Sigmoid colon (tissue), 7 donors: ENCODE measurements at places on chromosomes 7 and 10. TPM values are rescaled to one million over a fixed set of nuclear protein-coding genes. Genes with fewer than 3 reads are reported as not detected.

- DNase-seq, result no peak
Observed at GRCh38 chr7:131525820-131526219, 30.6 kb downstream of the PODXL start.

DNA sequence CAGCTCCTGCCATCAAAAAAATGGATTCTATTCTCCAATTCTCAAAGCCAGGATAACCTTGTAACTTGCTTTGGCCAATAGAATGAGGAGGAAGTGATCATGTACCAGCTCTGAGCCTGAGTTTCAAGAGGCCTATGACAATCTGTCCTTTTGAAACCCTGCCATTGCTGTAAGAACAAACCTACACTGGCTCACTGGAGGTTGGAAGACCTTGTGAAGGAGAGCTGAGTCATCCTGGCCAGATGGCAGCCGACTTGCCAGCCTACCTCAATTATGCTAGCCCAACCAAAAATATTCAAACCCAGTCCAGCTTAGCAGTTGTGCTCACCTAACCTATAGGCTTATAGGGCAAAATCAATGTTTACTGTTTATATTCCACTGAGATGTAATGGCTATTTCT is 93.0 kb downstream of the HGF start:
- DNase-seq, result no peak

DNA sequence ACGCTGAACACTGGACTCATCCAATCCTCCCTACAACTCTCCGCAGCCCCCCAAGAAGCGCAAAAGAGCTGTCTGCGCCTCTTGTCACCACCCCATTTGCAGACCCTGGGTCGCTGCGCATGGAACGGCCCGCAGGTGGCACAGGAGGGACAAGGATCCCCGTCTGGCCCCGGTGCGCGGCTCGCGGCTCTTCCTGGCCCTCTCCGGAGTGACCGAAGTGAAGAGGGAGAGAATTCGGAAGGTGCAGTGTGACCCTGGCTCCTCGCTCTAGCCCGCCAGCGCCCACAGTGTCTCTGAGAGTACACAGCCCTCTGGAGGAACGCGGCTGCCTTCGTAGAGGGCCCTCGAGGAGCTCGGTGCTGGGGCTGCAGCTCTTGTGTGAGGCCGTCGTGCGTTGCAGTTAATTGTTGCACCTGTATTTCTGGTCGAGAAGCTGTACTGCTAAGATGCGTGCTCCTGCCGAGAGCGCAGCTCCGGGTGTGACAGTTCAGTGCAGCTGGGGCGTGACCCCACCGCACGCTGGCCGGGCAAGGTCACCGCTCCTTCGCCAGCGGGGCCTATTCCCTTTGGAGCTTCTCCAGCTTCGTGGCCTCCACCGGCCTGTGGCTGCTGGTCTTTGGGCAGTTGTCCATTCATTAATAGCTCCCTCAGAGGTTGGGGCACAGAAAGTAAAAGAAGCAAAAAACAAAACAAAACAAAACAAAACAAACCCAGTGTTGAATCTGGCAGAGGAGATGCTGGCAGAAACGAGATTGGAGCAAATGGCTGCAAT is 119.0 kb downstream of the SEC23IP start:
- DNase-seq, result no peak

DNA sequence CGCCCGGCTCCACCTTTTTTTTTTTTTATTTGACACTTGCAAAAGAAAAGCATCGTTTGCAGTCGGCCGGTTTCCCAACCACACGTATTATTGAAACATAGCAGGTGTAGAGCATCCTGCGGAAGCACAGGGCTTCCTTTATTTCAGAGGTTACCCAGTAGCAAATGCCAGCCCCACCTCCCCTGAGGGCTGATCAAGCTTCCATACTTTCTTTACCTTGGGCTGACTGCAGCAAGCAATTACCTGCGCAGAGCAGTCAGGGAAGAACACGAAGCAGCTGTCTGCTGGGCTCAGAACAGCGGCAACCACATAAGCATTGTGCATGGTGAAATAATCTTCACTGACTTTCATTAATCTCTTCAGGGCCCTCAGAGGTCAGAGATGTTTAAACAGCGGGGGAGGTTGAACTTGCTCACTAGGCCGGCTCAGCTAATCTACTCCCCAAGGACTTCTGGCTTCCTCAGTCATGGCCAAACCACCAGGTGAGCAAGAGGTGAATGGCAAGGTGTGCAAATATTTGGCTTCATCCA is 784.7 kb upstream of the AUTS2 start:
- no peak for DNase-seq

GRCh38 chr10:123614888-123615287 is 51.3 kb upstream of the GPR26 start:
- no peak for DNase-seq

DNA sequence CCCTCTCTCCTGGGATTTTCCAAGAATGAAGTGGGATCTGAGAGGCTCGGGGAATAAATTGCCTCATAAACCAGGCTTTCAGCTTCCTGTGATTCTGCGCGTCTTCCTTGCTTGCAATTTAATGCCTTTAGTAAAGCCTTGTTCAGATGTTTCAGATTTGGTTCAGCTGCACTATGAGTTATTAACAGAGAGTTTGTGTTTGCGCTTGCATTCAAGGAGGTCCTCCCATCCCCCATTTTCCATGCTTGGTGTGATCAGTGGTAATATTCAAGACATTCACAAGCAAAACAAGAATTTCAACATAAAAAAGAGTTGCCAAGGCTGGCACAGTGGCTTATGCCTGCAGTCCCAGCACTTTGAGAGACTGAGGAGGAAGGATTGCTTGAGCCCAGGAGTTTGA is 1068.9 kb downstream of the TYW1 start:
- no peak for DNase-seq

- DNase-seq, result no peak
Observed at GRCh38 chr10:91341686-91342085, 68.5 kb upstream of the HECTD2 start.

GRCh38 chr7:19413443-19413965 is 268.3 kb upstream of the FERD3L start:
- no peak for DNase-seq

GRCh38 chr10:69961881-69962745 is 90.5 kb upstream of the MACROH2A2 start:
- DNase-seq, result no peak

GRCh38 chr10:34102893-34103506 is 712.1 kb downstream of the PARD3 start:
- DNase-seq, result no peak

DNA sequence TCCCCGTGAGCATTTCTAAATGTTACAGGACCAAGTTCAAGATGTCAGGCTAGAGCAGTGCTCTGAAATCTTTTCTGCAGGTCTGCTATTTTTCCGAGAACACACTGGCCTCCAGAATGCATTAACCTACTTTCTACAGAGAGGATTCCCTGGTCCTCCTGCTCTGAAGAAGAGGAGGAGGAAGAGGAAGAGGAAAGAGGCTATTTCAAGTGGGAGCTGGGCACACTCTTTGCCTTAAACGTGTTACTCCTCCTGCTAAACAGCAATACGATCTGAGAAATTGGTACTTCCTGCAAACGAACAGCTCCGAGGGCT is 157.4 kb downstream of the FRMD4A start:
- DNase-seq, result no peak

- no peak for DNase-seq
Observed at GRCh38 chr7:51040787-51041186, 258.1 kb upstream of the GRB10 start.

- no peak for DNase-seq
Observed at GRCh38 chr7:93238748-93239147, 6.6 kb downstream of the VPS50 start.

DNA sequence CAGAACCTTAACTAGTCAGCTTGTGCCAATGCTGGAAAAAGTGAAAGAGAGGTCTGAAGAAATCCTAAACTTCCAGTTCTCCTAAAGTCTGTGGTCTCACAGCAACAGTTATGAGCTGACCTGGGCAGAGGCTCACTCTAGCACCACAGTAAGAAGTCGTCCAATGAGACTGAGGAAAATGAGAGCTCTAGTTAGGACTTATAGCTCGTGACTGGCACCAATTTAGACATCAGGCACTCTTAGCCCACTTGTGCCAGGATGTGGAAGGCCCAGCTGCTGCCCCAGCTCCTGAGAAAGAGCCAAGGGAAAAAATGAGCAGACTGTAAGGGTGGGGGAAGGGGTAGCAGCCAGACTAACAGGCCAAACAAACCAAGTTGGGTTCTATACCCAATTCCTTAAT is 7.6 kb downstream of the MMS19 start:
- DNase-seq, result no peak

DNA sequence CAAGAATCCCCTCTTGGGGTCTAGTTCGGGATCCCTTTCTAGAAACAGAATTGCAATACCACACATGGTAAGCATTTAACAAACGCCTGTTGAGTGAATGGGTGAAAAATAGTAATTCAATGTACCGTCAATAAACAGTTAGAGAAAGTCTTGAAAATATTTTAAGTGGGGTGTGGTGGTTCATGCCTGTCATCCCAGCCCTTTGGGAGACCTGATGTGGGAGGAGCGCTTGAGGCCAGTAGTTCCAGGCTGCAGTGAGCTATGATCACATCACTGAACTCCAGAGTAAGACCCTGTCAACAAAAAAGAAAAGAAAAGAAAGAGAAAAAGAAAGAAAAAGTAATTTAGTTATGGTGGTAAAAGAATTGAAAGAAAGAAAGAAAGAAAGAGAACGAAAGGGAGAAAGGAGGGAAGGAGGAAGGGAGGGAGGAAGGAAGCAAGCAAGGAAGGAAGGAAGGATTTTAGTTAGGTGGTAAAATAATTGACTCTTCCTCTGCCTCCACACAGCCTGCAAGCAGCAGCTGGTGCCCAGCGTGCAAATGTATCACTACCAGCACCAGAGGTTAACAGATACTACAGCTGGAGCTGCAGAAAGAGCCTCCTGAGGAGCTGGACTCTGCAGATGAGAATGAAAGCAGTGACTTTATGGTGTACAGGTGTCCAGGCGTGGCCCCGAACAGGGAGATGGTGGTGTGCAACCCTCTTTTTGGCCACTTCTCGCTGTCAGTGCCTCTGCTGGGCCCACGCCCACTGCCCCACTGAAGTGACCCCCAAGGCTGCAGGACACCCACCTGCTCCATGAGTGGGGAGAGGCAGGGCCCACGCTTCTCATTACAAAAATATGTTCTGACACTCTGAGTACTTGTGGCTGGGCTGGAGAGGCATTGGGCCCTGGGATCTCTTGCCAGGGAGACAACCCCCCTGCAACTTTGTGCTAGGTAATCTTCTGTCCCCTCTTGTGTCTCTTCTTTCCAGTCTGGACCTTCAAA is 135.4 kb downstream of the BAMBI start:
- no peak for DNase-seq

- no peak for DNase-seq
Observed at GRCh38 chr7:151081170-151082101, 827 bp upstream of the FASTK start.

GRCh38 chr10:79335470-79336235 is 11.6 kb upstream of the PPIF start:
- DNase-seq, result no peak

DNA sequence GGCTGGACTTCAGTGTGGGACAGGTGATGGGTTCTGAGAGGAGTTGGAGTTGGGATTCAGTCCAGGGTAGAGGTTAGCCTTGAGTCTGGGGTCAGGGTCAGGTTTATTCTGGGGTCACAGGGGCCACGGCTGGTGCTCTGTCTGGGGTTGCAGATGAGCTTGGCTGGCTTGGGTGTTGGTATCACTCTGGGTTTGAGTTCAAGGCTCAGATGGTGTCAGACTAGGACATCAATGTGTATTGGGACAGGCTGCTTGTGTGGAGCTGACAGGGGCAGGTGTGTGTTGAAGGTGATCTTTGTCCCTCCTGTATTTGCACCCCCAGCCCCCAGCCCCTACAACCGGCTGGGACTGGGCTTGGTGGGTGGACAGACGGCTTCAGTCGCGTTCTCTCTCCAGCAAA is 26.8 kb downstream of the TMEM270 start:
- DNase-seq, result no peak

DNA sequence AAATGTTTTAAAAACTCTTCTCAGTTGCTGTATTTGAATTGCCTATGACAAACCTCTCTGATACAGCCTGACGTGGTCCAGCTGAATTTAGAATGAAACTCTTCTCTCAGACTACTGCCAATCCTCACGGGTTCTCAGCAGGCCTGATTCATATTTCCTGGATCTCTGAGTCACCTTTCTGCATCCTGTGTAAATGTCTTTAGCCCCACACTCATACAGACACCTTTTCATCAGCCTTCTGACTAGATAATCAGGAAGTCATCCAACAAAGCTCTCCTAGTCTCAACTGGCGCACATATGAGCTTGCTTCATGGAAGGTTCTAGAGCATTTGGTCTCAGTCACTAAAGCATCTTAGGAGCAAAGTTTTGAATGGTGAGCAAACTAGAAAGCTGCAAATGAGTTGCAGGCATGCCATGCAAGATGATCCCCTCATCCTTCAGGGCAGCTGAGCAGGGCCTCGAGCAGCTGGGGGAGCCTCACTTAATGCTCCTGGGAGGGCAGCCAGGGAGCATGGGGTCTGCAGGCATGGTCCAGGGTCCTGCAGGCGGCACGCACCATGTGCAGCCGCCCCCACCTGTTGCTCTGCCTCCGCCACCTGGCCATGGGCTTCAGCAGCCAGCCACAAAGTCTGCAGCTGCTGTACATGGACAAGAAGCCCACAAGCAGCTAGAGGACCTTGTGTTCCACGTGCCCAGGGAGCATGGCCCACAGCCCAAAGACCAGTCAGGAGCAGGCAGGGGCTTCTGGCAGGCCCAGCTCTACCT is 182.8 kb downstream of the ARHGAP12 start:
- DNase-seq, result no peak

DNA sequence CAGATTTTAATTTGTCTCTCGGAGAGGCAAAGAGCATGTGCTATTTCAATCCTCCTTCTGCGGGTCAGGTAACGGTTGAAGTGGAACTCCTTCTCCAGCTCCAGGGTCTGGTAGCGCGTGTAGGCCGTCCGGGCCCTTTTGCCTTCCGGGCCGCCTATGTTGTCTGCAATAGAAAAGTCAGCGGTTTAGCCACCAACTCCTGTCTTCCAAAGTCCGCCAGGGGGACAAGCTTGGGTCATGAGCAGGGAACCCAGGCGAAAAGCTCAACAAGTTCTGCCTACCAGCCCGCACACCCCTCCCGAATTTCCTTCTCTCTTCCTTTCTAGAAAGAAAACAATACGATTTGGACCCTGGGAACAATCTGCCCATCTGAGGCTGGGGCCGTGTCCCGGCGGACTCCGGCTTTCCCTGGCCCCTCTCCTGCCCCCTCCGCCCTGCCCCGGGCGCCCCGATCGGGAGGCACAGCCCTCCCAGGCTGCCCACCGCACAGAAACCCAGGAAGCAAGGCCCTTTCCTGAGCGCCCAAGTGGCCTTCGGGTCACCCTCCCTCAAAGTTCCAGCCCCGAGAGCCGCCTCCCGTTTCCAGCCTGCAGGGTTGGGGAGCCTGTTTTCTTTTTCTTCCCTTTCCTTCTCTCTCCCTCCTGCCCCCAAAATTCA is 1.4 kb downstream of the HOXA5 start:
- no peak for DNase-seq

- DNase-seq, result peak; percentile 56
Observed at GRCh38 chr7:151897951-151898686, 21.2 kb upstream of the PRKAG2 start.

GRCh38 chr10:129845111-129845753 is 118.8 kb downstream of the EBF3 start:
- DNase-seq, result no peak

- DNase-seq, result no peak
Observed at GRCh38 chr7:16758631-16759611, 5.4 kb downstream of the TSPAN13 start.

- DNase-seq, result peak; percentile 85
Observed at GRCh38 chr10:75469006-75469616, 37.7 kb downstream of the LRMDA start.

Gene TACR2
- polyA plus RNA-seq, result 14.4 TPM

Gene SPRN
- polyA plus RNA-seq, result under 0.01 TPM

Gene C7orf57
- polyA plus RNA-seq, result not detected

Gene ZNF775
- polyA plus RNA-seq, result 6.1 TPM

Gene CUTC
- polyA plus RNA-seq, result 21.4 TPM

Gene TRUB1
- polyA plus RNA-seq, result 8.0 TPM

Gene HOXA6
- 8.1 TPM for polyA plus RNA-seq

Gene GBF1
- polyA plus RNA-seq, result 14.8 TPM
